ENCODE measurements at places on chromosomes 16 and 17.

GRCh38 chr17:45230787-45231480 is 9.2 kb downstream of the FMNL1 start:
- DNase-seq = no peak

DNA sequence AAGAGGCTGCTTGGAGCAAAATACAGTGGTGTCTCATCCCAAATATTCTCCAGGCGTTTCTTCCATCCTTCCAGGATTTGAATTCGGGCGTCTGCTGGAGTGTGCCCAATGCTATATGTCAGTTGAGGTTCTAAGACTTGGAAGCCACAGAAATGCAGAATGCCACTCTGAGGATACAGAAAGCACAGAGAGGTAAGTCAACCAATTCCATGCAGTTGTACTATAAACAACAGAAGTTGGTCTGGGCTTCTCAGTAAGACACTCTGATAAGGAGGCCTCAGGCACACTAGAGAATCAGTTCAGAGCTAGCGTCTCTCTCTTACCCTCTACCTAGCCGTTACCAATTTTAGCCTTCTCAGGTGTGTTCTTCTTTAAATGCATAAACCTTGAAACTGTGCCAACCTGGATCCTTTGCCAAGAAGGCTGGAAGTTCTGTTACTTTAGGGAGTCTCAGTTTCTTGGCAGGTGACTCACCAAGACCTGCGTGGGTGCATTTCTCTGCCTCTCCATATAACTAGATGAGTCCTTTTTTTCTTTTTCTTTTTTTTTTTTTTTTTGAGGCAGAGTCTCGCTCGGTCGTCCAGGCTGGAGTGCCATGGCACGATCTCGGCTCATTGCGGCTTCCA is 15.1 kb downstream of the NQO1 start:
- DNase-seq = no peak

- no peak for DNase-seq
These were observed 65.7 kb upstream of the BCAR1 start for GRCh38 chr16:75317101-75317522.

DNA sequence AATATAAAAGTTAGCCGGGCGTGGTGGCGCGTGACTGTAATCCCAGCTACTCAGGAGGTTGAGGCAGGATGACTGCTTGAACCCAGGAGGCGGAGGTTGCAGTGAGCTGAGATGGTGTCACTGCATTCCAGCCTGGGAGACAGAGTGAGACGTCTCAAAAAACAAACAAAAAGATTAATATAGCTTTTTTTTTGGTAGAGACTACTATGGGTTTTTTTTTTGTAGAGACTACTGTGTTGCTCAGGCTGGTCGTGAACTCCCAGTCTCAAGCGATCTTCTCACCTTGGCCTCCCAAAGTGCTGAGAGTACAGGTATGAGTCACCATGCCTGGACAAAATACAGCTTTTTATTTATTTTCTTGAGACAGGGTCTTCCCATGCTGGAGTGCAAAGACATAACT is 20.2 kb downstream of the ZNRF1 start:
- no peak for DNase-seq

GRCh38 chr16:83899272-83899897 is 470 bp downstream of the MLYCD start:
- DNase-seq = no peak

- DNase-seq = no peak
These were observed 69.5 kb downstream of the PARN start for GRCh38 chr16:14560523-14560922.

- no peak for DNase-seq
These were observed 66.9 kb downstream of the CYTH1 start for GRCh38 chr17:78715000-78715771.

- no peak for DNase-seq
These were observed 58.8 kb downstream of the CPPED1 start for GRCh38 chr16:12744860-12745259.

- no peak for DNase-seq
These were observed 34.5 kb upstream of the USP22 start for GRCh38 chr17:21077281-21077680.

DNA sequence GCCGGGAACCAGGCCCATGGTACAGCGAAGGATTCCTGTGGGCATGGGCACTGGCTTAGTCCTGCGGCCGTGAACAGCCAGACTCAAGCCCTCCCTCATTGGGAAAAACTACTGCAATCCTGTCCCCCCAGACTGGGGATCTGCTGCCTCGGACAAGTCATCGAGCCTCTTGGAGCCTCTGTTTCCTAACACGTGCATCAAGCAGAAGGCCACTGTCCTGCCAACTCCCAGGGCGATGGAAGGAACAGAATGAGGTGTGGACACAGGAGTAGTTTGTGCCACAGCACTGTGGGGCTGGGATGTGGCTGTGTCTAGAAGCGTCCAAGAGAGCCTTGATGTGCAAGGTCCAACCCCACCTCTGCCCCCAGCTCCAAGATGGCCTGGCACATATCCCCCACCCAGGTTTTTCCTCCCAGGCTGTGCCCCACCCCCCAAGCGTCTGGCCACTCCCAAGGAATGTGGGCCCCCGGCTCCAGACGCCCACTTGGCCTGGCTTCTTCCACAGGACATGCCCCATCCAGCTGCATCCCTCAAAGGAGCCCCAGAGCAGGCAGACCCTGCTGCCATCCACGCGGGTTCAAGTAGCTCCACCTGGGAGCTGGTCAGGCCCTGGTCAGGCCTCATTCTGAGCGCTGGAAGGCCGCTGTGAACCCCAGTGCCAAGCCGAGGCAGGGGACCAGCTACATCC is 3.4 kb downstream of the CAMKK1 start:
- no peak for DNase-seq

- DNase-seq = no peak
These were observed 2.8 kb upstream of the ALDOC start for GRCh38 chr17:28579526-28579925.

DNA sequence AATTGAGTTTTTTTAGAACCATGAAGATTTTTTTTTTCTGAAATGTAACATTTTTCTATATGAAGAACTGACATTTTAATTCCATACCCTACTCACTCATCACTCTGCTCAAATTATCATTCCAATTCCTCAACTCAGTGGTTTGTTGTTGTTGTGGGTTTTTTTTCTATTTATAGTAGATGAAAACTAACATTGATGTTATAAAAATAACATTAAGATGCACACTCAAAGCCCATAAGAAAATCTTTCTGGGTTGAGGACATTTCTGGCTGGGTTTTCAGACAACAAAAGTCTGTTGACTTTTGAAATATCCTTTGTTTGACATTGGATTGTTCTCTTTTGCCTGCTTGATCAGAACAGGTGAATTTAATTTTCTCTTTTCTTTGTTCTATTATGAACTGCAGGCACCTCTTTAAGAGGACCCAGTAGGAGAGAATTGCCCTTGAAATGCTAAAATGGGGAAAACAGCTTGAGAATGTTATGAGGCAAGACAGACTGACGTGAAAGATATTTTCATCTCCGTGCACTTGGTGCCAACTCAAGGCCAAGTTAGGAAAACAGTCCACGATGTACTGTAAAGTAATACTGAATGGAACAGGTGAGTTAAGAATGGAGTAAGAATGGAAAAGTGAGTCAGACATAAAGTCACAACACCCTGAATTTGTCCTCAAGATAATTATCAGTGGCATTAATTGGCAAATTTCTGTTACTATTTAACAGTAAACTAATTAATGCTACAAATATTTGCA is 16.1 kb upstream of the ABCA5 start:
- DNase-seq = peak; percentile 18

- DNase-seq = peak; percentile 5
These were observed at the start of gene RAC3 for GRCh38 chr17:82031303-82031884. Gene RAC3 (plus strand): TSS chr17:82031678. CDS start chr17:82031762, 84 bp downstream.

DNA sequence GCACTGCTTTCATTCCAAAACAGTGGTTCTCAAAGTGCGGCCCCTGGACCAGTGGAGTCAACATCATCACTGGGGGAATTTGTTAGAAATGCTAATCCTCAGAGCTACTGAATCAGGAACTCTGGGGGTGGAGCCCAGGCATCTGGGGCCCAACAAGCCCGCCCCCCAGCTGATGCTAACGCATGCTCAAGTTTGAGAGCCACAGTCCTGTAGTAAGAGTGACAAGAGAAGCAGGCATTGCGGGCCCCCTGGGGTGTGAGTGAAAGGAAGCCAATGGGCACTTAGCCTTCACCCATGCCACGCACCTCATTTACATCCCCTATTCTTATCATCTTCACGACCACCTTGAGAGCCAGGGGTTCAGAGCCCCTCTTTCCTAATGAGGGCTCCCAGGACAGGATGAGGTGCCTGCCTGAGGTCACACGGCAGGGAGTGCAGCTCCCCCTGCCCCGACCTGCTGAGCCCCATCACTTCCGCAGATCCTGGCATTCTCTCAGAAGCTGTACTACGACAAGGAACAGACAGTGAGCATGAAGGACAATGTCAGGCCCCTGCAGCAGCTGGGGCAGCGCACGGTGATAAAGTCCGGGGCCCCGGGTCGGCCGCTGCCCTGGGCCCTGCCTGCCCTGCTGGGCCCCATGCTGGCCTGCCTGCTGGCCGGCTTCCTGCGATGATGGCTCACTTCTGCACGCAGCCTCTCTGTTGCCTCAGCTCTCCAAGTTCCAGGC is 9.1 kb downstream of the CA4 start:
- DNase-seq = no peak

Data from NCI-H748 treated with DMSO at 0.1 percent for 48 hours (cell line).